ENCODE measurements at places on chromosomes 16 and 17.

GRCh38 chr16:15640966-15641365, 2.0 kb downstream of the MARF1 start:
- no peak for DNase-seq

DNA sequence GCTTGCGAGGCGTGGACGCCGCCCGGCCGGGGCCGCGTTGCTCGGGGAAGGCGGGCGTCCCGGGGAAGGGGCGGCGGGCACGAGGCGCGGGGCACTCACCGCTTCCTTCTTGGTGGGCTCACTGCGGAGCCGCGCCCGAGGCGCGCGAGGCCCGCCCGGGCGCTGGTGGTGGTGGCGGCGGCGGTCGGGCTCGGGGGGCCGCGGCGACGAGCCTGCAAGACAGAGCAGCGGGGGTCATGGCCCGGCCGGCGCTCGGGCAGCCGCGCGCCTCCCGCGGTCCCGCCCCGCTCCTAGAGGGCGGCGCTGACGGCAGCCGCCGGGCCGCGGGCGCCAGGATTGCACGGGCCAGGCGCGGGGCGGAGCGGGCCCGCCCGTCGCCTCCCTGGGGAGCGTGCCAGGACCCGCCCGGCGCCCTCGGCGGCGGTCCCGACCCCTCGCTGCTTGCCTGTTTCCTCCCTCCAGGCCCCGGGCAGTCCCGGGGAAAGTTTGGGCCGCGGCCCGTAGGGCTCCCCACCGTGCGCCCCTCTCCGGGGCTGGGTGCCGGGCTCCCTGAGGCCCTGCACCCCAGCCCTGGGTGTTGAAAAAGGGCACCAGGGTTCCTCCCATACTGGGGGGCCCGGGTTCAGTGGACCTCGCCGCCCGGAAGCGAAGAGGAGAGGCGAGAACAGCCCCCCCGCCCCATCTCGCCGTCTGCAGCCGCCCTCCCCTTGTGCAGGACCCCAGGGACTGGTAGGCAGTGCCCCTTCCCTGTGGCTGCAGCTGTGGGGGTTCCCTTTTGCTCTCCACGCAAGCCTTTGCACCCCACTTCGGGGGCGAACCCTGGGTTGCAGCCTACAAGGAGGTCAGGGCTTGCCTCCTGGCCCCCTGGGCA, at the start of gene C16orf74:
Gene C16orf74, minus strand, starts transcription at position 270 of the 871 bp plus-strand sequence. CDS start 15,879 bp downstream, outside the sequence.
- no peak for DNase-seq

DNA sequence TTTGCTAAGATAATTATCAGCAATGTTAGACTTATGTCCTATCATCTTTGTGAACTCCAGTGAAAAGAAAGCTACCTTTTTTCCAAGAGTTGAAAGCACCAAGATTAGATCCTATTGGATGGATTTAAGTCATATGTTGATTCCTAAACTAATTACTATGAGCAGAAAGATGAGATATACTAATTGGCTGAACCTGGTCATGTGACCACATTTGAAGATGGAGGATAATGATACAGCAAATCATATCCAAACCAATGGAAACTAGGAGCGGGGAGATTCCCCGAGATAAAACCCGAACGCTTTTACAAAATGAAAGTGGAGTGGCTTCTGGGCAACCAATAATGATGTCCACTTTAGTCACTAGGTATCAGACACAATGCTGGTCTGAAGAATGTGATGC, 1060.2 kb upstream of the EEF2KMT start:
- DNase-seq = no peak

DNA sequence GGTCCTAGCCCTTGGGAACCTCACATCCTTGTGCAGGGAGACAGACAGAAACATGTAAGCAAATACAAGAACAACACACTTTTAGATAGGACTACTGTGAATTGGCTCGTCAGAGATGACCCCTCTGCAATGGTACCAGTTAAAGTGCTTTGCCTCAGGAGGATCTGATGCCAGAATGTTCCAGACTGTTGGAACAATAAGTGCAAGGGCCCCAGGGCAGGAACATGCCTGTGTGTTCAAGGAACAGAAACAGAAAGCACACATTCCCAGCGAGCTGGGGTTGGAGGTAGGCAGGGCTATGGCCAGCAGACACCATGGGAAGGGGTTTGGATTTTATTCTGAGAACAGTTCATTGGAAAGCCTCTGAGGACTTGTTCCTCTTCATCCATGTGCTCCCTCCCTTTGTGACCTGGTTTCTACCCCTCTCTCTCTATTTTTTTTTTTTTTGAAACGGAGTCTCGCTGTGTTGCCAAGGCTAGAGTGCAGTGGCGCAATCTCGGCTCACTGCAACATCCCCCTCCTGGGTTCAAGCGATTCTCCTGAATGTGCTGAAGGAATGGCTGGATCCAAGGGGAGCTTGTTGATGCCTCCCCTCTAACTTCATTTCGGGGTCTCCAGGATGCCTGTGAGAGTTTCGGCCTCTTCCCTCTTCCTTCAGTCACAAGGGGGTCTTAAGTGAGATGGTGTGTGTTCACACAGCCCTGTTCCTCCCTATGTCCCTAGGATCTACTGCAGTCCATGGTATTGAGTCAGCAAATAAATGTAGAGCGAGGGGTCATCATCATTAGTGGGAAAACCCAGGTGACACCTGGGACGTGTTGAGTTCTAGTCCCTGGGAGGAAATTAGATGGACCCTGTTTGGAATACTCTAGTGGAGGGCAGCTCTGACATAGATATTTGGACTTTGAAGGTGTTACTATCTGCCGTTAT, 6.4 kb downstream of the STAT5A start:
- no peak for DNase-seq

GRCh38 chr16:12580809-12581208, 222.9 kb downstream of the CPPED1 start:
- no peak for DNase-seq

DNA sequence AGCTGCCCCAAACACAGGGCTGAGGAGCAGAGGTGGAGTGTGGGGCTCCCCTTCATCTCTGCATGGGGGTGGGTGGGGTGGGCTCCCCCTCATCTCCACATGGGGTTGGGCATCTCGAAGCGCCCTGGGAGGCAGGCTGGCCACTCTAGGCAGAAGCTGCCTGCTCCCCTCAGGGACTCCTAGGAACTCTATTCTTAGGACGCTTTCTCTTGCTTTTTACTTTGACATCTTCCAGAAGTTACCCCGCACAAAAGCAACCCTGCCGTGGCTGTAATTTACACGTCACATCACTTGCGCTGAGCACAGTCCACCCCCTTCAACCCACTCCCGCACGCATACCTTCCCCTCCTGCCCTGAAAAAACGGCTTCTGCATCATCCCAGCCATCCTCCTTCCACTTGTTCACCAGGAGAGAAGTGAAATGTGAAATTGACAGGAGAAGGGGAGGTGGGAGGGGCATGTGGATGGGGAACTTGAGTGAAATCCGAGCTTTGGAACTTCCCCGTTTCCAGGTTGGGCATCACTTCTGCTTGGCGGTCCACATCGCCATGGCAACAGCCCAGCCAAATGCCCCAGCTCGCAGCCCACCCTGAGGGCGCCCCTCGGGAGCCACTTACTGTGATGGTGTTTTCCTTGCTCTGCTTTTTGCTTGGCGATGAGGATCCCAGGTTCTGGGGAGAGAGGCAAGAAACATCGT, 53.7 kb upstream of the RCVRN start:
- no peak for DNase-seq

- DNase-seq = no peak
These were observed 1.1 kb upstream of the AKTIP start for GRCh38 chr16:53503991-53504663.

GRCh38 chr17:44109312-44109630, 14.2 kb downstream of the HDAC5 start:
- DNase-seq = no peak

DNA sequence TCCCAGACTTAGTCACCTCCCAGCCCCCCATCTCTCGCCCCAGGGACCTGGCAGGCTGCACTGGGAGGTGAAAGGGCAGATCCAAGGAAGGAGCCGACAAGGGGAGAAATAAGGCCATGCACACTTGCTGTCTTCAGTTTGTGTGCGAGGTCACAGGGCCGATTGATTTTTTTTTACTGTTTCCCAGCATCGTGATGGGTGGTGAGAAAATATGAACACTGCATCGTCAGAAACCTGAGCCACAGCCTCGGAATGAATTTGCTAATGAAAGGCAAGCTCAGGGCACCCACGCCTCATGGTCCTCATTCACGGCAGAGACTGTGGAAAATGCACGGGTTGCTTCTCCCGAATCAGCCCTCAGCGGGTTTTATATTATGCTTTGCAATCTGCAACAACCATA, 98.0 kb downstream of the SOCS1 start:
- DNase-seq = no peak
